ENCODE measurements at places on chromosomes 12 and 14.

DNA sequence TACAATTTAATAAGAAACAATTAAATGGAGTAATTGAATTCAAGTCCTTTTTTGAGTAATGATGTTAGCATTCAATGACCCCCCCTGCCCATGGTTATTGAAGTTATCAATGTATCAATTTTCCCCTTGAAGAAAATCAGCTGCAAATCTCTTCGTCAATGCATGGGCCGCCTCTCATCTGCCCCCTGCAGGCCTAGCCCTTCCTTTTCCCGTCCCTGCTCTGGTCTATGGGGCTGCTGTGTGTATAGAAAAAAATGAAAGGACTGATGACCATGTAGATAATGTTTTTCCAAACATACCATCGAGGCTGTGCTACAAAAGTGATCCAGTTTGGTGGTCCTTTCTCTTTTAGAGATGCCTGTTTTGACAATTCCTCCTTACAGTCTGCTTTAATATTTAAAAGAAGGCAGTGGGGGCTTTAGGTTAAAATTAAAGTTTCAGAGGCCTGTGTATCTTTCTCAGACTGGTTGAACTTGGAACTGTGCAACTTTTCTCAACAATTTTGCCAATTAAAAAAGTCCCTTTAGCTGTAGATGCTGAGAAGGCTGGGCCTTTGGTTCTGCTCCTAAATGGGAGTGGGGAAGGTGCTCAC lies 98.4 kb downstream of the APAF1 start:
- DNase-seq, result no peak

- DNase-seq, result no peak
Measured at GRCh38 chr14:37900561-37900960, 305.1 kb downstream of the TTC6 start.

DNA sequence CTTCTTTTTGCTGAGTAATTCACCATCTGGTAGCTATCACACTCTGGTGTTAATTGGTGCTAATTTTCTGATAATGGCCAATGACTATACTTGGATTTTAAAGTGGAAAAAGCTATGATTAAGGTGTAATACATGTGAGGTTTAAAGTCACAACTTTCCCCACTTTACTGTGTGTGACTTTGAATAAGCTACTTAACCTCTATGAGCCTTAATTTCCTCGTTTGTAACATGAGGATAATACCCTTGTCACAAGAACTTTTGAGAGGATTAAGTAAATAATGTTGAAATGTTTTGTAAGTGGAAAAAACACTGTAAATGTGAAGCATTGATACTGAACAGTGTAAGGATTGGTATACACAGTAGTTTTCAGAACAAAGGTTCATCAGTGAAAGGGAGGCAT lies 65.3 kb downstream of the MSRB3 start:
- DNase-seq, result no peak

GRCh38 chr12:3458041-3458440 lies 33.0 kb upstream of the PRMT8 start:
- no peak for DNase-seq

DNA sequence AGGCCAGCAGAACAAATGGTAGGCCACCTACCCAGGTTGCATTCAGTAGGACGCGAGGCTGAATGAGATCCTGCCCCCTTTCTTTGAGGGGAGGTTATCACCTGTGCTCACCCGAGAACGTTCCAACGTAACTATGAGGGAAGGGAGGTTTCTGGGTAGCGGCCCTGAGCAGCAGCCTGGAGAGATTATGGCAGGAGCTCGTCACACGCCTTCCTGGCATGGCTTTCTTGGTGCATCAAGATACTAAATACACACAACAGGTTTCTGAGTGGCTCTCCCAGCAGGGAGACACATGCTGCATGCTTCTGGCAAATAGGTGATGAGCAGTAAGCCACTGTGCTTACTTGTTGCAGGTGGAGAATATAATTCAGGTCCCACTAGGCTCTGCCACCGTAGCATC lies 147.7 kb downstream of the CALM1 start:
- DNase-seq, result no peak

DNA sequence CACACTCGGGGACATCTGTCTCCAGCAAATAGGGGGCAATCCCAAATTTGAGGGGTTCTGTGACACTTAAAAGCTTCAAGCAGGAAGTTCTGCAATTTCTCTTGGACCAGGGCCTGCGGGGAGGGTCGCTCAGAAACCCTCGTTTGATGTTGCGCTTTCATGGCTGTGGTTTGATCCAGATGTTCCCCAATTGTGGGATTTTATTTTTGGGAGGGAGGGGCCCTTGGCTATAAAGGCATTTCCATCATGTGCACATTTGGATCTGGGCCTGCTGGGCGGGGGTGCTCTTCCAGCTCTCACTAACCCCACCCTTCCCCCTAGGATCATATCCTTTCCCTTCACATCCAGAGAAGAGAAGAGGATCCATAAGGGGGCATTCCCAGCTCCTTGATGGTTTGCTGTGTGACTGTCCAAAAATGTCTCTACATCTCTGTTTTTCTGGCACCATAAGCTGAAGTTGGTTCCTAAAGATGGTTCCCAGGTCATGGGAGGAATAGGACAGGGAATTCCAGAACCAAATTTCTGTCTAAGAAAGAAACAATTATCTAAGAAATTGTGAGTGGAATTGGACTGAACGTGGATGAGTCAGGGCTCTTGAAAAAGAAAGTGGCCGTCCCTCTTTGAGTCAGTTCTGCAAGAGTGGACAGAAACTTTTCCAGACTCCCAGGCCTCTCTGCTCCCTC lies 47.2 kb downstream of the SMUG1 start:
- DNase-seq, result no peak

DNA sequence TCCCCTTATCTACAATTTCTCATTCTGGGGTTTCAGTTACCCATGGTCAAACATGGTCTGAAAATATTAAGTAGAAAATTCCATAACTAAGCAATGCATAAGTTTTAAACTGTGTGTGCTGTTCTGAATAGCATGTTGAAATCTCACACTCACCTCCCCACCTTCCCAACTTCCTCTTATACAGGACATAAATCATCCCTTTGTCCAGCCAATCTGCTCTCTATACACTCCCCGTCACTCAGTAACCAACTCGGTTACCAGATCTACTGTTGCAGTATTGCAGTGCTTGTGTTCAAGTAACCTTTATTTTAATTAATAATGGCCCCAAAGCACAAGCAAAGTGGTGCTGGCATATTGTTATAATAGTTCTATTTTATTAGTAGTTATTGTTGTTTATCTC lies 420.5 kb downstream of the GXYLT1 start:
- DNase-seq, result no peak

DNA sequence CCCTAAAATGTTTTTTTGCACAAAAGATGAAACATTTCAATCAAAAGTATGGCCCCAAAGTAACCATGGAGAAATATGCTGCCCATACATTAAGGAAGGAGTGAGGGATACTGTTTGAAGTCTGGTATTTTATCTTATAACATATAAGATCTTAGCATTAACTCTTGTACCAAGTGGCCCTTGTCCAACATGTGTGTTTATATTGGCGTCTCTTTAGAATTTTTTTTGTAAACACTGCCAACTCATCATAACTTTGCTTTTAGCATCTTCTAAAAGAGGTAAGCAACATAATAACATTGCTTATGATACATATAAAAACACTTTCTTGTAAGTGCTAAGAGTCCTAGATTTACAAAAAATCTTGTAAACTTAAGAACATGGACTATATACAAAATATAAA lies 419.7 kb downstream of the ADAMTS20 start:
- no peak for DNase-seq

DNA sequence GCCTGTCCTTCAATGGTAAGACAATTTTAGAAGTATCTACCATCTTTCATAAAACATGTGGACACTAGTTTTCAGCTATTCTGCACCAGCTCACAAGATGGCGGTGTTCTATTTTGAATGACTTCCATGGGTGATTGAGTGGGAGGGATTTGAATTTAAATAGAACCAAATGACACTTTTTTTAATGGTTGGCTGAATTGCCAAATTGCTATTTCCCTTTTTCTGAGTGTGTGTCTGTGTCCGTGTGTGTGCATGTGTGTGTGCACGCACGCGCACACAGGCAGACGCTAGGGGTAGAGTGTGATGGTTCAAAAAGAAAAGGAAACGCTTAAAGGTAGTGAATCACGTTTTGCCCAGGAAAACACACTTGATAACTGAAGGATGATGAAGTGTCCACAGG lies 362.6 kb downstream of the DAD1 start:
- no peak for DNase-seq

GRCh38 chr14:91464615-91465205 lies 45.4 kb downstream of the PPP4R3A start:
- DNase-seq, result no peak

DNA sequence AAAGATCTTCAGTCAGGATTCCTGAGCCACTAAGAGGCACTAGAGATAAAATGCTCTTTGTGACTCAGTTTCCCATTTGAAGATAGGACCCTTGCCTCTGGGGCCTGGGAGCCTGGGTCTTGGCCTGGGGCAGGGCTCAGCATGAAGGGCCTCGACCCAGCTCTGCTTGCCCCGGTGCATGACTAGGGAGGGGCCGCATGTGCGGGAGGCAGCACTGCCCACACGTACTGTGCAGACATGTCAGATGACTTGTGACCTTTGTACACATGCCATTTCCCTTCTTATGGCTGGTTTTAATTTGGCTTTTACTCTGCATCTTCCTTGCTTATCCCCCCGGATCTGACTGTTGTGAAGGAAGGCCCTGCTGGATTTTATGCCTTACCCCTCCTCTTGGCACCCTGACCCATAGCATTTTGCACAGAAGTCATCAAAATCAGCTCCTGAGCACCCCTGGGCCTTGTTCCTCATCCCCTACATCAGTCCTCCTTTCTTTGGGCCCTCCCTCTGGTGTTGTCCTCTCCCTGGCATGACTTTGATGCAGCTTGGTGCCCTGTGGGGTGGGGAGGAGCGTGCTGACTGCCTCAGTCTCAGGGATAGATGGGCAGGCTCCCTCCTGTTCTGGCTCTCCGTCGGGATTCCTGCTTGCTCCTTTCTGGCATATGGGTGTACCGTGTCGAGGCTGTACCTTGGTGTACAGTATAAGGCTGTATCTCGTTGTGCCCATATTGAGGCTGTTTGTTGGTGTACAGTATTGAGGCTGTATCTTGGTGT lies 4.4 kb downstream of the CLSTN3 start:
- no peak for DNase-seq

- no peak for DNase-seq
Measured at GRCh38 chr12:125124320-125124966, 59.2 kb downstream of the AACS start.

GRCh38 chr12:10667581-10667980 lies 6.3 kb downstream of the STYK1 start:
- no peak for DNase-seq

DNA sequence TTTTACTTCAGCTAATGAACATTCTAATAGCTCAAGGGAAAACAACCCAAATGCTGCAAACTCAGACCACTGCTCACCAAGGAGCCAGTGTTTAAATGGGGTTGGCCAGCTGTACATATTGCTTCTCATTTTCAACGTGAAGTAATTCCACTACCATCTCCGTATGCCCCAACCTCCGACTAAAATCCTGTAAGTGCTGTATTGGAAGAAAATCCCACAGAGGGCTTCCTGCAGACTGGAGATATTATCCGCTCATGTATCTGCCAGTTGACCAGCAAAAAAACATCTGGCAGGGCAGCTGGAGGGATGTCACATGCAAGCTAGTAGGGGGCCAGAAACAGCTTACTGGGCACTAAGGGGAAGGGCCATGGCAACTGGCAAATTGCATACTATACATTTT lies 485.0 kb downstream of the SNAPC1 start:
- no peak for DNase-seq

- DNase-seq, result no peak
Measured at GRCh38 chr14:95500772-95501401, 15.6 kb downstream of the SYNE3 start.

DNA sequence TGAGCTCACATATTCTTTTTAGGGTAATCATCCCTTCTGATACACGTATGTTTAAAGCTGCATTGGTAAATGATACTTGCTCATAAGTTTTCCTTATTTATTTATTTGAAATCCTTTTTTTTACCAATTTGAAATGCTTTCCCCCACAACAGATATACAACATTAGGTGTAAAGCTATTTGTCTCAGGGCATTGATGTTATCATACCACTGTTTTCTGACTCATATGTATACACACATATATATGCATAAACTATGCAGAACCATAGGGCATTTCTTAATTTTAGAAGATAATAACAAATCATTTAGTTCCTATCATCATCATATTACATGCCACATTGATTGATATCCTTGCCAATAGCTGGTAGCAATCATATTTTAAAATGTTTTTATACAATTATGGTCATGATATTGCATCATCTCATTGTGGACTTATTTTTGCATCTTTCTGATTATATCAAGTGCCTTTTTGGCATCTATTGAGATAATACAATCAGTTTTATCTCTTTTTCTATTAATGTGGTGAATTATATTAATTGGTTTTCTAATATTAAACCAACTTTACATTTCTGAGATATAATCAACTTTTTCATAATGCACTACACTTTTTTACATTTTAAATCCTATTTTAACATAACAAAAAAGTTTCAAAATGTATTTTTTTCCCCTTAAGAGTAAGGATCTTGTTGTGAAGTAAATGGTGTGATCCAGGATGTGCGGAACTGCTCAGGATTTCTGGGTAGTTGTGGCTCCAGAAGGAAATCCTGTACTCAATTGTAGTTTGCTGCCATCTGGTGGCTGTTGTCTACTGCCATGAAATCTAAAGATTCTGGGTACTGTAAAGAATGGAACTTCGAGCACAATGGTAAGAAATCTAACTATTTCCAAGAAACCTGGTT lies 16.7 kb downstream of the OR9K2 start:
- DNase-seq, result no peak

- no peak for DNase-seq
Measured at GRCh38 chr14:84998216-84998615, 531.7 kb upstream of the FLRT2 start.

- no peak for DNase-seq
Measured at GRCh38 chr12:51028126-51028812, 2.1 kb upstream of the SLC11A2 start.

- DNase-seq, result no peak
Measured at GRCh38 chr12:109946913-109947312, 46.8 kb downstream of the TCHP start.

GRCh38 chr14:50772412-50772811 lies 58.5 kb downstream of the NIN start:
- DNase-seq, result no peak

DNA sequence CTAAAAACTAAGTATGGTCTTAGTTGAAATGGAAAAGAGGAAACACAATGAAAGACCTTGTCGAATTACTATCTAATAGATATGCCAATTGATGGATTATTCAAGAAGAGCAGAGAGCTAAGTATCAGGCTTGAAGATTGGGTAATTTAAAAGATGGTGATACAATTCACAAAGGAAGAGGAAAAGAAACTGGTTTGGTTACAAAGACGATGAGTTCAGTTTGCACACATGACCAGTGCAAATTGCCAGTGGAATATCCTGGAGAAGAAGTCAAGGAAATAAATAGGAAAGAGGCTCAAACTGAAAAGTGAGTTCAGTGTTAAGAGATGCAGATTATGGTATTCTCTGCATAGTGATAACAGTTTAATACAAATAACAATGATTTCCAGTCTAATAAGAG lies 2.5 kb upstream of the RAP1B start:
- no peak for DNase-seq

- DNase-seq, result no peak
Measured at GRCh38 chr12:47080725-47081502, 1.2 kb upstream of the AMIGO2 start.

All from vagina (tissue), 2 donors.